Stimulated activated CD8-positive, alpha-beta memory T cell treated with anti-CD3 and anti-CD28 coated beads, Interleukin-7, amount 100 ng/mL, for 1 hour (primary cell): ENCODE measurements at places on chromosomes 3 and 15.

DNA sequence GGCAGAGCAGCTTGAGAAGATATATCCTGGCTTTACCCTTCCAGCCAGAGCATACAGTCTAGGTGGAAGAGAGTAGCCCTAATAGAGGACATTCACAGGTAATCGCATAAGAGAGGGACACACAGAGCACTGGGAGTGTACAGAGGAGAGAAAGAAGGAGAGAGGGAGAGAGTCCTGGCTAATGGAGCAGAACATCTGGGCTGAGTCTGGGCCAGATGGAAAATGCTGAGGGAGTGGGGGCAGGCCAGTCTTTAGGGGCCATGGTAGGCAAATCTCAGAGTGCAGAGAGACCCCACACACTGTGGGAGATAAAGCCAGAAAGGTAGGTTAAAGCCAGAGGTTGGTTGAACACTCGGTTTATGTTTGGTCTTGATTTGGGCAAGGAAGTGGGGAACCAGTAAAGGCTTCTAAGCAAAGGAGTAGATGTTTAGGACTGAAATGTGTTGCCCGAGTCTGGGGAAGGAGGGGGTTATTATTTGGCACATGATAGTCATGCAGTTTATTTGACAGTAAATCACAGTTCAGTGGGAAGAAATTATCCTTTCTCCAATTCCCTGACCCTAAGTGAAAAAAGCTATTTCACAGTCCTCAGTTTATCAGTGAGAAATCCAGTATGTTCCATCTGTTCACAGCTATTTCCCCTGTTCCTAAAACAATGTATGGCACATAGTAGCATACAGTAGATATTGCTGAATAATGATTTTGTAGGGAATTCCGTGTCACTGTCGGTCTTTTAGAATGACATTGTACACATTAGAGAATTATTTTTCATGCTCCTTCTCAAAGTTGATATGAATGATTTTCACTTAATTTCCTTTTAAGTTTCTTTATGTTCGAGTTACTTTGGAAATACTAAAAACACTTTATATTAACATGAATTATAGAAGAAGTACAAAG, 45.7 kb downstream of the PDHB start:
- no peak for DNase-seq

GRCh38 chr15:85689729-85690128, 105.0 kb downstream of the KLHL25 start:
- DNase-seq: no peak

- DNase-seq: no peak
These were observed 61.6 kb upstream of the SUCLG2 start for GRCh38 chr3:67715971-67716370.

DNA sequence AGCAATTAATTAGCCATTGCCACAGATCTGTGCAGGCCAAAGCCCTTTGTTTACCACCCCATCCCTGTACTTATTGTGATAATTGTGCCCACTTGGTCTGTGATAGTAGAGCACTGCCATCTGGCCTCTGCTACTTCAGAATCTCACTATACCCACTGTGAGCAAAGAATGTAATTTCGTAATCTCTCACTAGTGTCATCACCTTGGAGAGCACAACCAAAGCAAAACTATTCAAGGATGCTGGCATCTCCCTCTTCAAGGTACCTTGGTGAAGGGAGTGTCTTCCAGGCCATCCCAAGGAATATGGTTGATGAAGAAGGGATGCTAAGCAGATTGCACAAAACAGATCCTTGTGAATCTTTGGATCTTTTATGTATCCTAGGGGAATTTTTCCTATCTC, 34.7 kb upstream of the NOX5 start:
- no peak for DNase-seq

DNA sequence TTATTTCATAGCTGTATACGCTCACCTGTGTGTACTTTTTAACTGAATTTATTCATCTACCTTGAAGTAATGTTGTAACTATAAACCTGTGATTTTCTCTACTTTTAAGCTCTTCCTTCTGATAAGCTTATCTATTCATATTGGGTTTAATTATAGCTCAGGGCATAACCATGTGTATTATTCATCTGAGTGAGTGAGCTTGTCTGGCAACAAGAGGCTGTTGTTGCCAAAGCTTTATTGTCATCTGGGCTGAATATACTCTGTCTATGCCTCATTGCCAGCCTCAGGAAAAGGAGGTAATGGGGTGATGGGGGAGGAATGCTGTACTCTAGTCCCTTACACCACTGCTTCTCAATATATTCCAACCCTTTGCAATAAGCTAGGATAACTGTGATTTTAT, 292.4 kb downstream of the UBE2E2 start:
- no peak for DNase-seq

- DNase-seq: no peak
These were observed 279.7 kb downstream of the LPP start for GRCh38 chr3:188433521-188434150.

- no peak for DNase-seq
These were observed 12.3 kb upstream of the PLD1 start for GRCh38 chr3:171822431-171823106.

GRCh38 chr3:14146381-14147065, 21.7 kb downstream of the TMEM43 start:
- no peak for DNase-seq

DNA sequence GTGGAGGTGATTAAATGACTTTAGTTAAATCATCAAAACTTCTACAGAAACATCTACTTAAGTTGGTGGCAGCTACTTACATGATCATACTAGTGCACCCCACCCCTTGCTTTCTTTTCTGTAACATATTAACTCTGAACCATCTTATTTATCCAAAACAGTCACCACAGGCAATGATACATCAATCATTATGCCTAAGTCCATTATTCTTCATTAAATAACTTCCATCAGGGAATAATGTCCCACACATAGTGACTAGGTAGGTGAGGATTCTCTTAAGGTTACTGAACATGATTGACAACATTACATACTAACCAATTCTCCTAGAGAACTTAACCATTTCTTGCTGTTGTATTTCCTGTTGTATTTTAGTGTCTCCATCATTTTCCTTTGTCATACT, 210.2 kb downstream of the NR1D2 start:
- no peak for DNase-seq

DNA sequence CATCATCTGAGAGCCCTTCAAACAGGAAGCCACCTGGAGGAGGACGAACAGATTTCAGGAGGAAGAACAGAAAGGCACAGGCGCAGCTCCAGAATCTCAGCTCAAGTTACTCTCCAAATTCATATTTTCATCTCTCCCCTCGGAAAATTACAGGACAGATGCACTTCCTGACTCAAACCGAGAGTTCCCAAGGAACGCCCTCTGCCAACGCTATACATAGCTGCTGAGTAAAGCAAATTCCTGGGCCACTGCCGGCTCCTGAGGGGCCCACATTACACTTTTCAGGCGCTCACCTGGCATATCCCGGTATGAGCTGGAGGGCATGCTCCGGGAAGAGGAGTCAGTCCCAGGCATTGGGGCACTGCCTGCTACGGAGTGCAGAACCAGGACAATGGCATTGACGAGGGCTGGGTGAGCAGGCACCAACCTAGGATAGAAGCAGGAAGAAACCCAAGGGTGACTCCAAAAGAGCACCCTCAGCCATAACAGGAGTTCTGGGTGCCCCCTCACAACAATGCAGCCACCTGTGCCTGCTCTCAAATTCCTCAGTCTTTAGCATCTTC, 11.2 kb downstream of the UBL7 start:
- no peak for DNase-seq

DNA sequence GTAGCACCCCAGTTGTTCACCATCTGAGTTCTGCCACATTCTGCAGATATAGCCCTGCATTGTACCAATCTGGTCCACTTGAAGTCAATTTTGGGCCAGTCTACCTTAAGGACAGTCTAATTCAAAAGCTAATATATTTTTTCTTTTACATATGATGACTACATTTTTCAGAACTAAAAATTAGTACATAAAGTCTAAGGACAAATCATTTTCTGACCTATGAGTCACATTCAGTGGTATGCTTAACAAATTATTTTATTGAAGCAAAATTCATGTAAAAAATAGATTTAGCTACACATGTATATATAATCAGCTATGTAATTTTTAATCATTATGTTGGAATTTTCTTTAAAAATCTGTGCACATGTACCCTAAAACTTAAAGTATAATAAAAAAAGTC, 52.1 kb upstream of the IL12A start:
- no peak for DNase-seq

DNA sequence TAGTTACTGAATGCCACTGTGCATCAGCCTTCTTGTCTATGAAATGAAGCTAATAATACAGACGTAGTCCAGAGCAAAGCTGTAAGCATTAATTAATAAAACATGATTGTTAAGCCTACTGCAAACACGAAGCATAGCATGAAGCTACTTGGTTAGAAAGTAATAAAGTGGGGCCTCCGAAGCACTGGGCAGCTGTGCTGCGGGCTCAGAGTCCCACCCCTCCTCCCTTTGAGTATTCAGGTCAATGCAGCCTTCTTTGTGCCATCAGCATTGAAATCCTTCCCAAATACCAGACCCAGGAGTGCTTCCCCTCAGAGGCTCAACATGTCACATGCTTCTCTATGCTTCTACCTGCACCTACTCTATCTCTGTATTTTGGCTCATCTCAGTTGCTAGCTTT, 1112.6 kb downstream of the IGSF11 start:
- no peak for DNase-seq

GRCh38 chr15:91530956-91531582, 322.4 kb upstream of the SLCO3A1 start:
- no peak for DNase-seq

- DNase-seq: no peak
These were observed 55.2 kb downstream of the FAM98B start for GRCh38 chr15:38509152-38509551.

DNA sequence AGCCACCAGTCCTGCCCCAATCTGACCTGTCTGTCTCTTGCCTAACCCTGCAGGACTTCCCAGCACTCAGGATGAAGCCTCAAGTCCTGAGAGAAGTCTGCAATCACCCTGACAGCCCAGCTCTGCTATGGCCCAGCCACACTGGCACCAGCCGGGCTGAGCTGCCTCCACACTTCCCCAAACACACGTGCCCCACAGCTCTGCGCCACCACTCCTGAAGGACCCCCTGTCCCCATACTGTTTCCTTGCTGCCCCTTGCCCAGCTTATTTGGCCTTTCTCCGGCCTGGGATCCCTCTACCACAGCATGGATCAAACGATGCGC, 76.6 kb downstream of the TBC1D2B start:
- DNase-seq: no peak

DNA sequence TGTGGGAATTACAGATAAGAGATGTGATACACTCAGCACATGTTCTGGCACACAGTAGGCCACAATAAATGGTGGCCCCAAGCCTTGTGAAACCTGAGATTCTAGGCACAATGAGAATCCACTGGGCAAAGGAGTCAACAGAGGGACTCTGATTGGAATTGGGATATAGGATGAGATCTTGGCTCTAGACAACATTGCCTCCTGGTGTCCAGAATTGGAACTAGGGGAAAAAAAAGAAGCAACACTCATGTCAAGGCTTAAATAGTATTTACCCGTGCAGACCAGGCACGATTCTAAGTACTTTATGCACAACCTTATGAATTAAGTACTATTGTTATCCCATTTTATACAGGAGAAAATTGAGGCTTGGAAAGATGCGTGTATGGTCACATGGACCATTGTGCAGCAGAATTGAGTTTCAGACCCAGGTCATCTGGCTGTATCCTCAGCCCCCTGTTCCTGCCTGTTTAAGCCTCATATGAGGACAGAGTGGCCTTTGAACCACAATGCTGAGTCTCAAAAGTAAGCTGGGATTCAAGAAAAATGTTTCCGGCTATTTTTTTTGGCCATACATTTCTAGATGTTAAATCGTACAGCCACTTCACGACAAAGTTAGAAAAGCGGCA, 124.8 kb downstream of the SV2B start:
- no peak for DNase-seq

GRCh38 chr3:161149529-161149928, 44.4 kb upstream of the B3GALNT1 start:
- DNase-seq: no peak

GRCh38 chr3:64027658-64028057, 4.4 kb upstream of the PSMD6 start:
- no peak for DNase-seq

DNA sequence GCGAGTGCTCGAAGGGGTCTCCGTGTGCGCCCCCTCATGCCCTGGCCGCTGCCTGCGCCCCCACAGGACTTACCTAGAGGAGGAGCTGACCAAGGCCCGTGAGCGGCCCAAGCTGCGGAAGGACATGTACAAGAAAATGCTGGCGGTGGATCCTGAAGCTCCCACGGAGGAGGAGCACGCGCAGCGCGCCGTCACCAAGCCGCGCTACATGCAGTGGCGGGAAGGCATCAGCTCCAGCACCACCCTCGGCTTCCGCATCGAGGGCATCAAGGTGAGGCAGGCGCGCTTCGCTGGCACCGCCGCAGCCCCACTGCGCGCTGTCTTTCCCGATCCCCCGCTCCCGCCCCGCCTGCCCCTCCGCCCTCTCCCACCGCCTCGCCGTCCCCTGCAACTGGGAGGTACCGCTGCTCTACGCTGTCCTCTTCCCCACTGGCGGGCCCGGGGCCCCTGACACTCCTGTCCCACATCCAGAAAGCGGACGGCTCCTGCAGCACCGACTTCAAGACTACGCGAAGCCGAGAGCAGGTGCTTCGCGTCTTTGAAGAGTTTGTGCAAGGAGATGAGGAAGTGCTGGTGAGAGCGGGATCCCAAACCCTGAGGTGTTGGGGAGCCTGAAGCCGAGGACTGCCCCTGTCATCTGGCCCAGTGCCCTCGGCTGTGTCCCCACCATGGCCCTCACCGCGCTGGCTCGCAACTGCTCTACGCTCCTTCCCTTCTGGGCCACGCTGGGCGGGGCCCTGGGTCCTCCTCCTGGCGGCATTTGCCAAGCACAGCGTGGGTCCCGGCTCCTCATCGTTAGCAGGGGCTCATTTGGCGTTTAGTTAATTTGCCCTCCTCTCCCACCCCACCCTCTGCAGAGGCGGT, 8.5 kb downstream of the ITPKA start:
- DNase-seq: no peak

- DNase-seq: no peak
These were observed 65.6 kb downstream of the GRIP2 start for GRCh38 chr3:14474363-14475081.

GRCh38 chr3:50428007-50428633, 68.8 kb upstream of the TMEM115 start:
- DNase-seq: no peak

- no peak for DNase-seq
These were observed 169.7 kb upstream of the AGTR1 start for GRCh38 chr3:148528024-148528423.

DNA sequence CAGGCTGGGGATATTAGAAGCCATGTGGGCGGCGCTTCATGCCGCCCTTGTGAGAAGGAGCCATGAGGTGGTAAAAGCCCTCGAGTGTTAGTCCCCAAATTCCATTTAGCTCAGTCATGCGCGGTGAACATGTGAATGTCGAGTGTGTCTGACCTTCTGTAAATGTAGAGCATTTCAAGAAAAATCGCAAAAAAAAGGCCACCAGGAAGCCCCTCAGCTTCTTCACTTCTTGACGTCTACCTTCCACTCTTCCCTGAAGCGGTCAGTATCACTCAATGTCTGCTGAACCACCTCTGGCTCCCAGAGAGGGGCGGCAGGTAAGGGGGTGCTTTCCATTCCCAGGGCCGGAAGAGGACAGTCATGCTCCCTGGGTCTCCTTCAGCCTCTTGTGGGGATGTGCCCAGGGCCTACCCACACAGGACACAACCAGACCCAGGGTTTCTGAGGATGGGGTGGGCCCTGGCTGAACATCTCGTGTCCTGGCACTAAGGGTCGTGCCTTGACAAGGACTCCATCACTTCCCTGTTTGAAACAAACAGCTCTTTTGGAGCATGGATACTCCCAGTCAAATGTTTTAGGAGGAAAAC, 274.9 kb downstream of the FAM43A start:
- no peak for DNase-seq

- no peak for DNase-seq
These were observed 83.3 kb downstream of the TMCO5A start for GRCh38 chr15:38017721-38018120.
